Gastroesophageal sphincter (tissue), 4 donors: ENCODE measurements at places on chromosomes 2 and 18.

GRCh38 chr18:46294318-46294717 is 190.1 kb downstream of the HAUS1 start:
- ATAC-seq: no peak

DNA sequence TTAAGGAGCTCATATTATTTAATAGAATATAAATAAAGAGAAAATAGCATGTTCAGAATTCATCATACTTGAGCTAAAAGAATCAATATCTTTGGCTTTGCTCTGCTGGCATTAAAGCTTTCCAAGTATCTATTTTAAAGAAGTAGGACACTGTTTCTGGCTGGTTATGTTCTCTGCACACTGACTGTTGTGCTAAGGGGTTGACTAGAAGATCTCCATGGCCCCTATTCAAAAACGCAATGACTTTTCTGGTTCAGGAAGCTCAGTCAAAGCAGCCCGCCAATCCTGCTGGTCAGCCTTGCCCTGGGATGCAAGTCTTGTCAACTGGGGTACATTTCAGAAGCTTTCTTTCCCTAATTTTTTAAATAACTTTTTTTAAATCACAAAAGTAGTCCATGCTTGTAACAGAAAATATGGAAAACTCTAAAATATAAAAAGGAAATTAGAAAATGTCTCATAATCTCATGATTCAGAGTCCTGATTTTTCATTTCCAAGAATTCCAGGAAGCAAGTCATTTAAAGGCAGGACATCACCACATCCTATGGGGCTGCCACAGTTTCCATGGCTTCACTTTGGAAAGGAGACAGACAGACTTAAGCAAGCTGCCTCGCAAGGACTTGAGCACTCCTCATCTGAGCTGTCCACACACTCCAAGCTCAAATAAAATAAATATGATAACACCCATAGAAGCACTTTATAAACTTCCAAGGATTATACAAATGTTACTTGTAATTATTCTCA is 195.1 kb downstream of the TXNL1 start:
- no peak for ATAC-seq

DNA sequence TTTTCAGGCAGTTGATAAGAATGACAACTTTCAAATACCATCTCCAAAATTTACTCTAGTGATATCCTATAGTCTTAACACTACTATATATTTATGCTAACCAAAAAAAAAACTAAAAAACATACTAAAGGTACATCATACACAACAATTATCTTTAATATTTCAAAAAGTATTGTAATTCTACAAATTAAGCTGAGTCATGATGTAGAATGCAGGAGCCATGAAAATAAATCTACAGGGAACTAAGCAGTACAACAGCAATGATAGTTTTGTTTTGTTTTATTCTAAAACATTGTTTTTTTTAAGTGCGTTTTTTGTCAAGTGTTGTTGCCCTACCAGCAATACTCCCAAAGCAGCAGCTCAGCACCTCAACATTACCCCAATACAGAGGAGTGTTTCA is 314.3 kb downstream of the FSIP2 start:
- no peak for ATAC-seq

- no peak for ATAC-seq
Measured at GRCh38 chr18:63539904-63540510, 2.2 kb upstream of the SERPINB12 start.

GRCh38 chr2:153478289-153479261 is at the start of gene RPRM:
Gene RPRM (minus strand): TSS chr2:153478762. CDS start chr2:153478565, 197 bp downstream.
- ATAC-seq: peak; percentile 97

DNA sequence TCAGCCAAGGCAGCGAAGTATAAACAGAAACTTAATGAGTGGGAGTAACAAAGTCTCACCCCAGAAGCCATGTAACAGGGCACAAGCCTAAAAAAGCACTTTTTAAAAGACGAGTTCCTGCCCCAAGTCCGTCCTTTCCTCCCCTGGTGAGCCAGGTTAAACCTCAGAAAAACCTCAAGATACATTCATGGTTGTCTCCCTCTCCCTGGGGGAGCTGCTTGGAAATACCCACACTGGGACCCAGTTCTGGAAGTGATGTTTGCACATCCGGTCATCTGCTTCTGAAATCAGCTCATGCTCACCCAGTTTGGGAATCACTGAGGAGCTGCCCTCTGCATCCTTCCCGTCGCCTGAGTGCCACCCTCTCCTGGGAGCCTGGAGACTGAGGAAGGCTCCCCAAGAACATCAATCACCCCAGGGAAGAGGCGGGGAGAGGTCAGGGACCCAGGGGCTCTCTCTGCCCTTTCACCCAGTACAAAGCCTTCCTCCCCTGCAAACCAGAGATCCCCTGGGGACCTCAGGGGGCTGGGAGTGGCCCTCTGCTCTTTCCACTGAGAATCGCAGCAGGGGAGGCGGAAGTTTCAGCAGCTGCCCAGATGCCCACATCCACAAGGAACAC is 150.6 kb upstream of the AGAP1 start:
- ATAC-seq: no peak

- no peak for ATAC-seq
Measured at GRCh38 chr2:128420131-128420530, 101.5 kb upstream of the HS6ST1 start.

- no peak for ATAC-seq
Measured at GRCh38 chr2:183416753-183417152, 292.5 kb downstream of the NUP35 start.

DNA sequence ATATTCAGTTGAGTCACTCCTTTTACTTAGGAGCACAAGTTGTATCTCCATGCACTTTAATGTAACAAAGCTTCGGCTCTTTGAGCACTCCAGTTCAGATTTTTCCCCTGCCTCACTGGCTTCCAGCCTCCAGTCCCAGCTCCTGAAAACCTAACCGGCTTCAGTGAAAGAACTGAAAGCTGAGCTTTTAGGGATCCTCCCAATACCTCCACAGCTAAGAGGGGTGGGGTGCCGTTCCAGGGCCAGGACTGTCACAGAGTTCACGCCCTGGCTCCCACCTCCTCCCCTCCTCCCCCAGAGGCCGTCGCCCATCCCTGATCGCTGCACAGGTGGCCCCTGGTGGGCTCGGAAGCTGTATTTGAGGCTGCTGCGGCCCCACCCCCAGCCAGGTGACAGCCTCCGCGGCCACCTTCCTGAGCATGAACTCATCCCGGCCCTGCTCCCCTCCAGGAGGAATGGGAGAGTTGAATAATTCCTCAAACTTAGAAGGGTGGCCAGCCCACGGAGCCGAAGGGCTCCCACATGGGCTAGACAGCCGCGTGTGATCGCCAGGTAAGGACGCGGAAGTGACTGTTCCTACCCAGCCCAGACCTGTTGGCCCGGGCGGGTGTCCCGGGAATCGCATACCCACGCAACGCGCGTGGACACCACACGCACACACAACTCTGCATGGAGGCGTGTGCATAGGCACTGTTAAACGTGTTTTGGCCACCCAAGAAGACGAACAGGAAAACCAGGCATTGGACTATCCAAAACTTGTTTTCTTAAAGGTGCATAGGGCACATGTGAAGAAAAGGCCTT is 1.8 kb downstream of the MYO5B start:
- ATAC-seq: no peak

GRCh38 chr2:161133366-161133765 is 26.9 kb upstream of the TANK start:
- ATAC-seq: no peak

- peak; percentile 14 for ATAC-seq
Measured at GRCh38 chr18:79405781-79406575, 10.2 kb downstream of the NFATC1 start.

DNA sequence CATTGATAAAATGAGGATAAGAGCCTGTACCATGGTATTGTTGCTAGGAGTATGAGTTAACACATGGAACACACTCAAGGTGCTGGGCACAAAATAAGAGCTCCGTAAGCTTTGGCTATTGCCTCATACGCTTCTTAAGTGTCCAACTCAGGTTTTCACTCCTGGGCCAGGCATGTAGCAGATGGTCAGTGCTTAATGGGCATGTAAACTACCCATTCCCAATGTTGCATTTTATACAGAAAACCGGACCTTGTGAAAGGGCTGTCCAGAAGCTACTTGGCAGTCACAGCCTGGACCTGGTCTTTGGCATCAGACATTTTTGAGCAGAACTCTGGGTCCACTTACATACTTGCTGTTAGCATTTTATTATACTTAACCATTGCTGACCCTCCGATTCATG is 26.9 kb downstream of the MGAT5 start:
- ATAC-seq: no peak

- ATAC-seq: no peak
Measured at GRCh38 chr2:207676827-207677354, 34.5 kb upstream of the CCNYL1 start.

DNA sequence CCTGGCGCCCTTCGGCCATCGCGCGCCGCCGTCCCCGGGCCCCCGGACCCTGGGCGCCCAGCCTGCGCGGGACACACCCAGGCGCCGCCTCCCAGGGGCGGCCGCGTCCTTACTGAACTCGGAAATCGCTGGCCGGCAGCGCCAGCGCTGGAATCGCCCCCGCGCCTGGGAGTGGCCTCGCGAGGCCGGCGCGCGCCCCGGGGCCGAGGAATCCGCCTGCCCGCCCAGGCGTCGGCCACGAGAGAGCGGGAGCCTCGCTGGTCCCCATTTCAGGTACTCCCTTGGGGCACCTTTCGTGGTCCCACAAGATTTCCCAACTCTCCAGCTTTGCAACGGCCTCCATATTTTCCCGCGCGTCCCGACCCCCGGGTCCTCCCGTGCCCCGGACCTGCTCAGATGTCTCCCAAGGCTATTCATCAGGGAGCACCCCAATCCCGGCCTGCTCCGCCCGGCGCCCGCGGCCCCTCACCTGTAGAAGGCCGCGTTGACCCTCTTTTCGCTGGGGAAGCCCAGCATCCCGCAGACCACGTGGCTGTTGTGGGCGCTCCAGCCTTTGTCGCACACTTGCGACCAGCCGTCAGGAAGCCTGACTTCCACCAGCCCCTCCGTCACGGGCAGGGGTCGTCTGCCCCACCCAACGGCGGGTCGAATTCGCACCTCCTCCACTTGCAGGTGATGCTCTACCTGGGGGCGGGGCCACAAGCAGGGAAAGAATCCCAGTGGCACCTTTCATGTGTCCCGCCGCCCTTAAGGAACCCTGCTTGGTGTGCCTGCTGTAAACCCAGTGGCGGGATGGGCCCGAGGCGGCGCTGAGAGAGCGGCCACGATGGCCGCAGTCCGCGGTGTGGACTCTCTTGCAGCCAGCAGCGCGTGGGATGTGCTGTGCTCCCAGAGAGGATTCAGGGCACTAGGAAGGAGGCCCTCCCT is 4.6 kb downstream of the LOXL3 start:
- ATAC-seq: peak; percentile 84

GRCh38 chr18:35730691-35731370 is 149.3 kb downstream of the GALNT1 start:
- no peak for ATAC-seq

GRCh38 chr2:132789066-132789465 is 119.1 kb upstream of the LYPD1 start:
- ATAC-seq: no peak

- no peak for ATAC-seq
Measured at GRCh38 chr18:52995875-52996274, 655.9 kb downstream of the DCC start.

GRCh38 chr2:160465002-160465401 is 28.6 kb downstream of the RBMS1 start:
- peak; percentile 67 for ATAC-seq

DNA sequence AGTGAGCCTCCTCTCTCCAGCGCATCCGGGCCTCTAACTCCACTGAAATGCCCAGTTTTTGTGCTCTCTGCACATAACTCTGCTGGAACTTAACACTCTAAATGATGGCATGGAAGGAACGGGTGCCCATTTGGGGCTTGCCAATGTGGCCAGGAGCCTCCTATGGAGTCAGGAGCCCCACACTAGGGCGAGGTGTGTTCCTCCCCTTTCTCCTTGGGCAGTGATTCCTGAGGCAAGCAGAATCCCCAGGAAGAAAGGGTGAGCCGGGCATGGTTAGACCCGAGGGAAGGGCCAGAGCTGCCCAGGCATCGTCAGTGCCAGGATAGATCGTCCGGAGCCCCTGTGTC is 63.0 kb downstream of the DDX1 start:
- no peak for ATAC-seq

GRCh38 chr2:186949726-186950256 is 100.8 kb upstream of the ZSWIM2 start:
- peak; percentile 57 for ATAC-seq

GRCh38 chr18:33826151-33826550 is 248.1 kb downstream of the ASXL3 start:
- no peak for ATAC-seq

DNA sequence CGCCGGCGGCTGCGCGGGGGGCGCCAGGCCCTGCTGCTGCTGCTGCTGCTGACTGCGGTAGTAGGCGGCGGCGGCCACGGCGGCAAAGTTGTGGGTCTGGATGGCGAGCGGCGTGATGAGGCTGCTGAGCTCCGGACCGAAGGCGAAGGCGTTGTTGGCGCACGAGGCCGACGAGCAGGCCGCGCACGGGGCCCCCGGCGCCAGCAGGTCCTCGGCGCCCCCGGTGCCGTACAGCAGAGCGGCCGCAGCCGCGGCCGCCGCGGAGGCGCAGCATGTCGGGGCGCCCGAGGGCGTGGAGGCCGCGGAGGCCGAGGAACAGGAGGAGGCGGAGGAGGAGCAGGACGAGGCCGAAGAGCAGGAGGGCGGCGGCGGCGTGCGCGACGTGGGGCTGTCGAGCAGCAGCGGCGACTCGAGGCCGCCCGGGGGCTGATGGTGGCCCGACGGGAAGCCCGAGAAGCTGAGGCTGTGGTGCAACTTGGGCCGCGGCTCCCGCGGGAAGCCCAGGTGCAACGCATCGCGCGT is 1.8 kb downstream of the ZFP36L2 start:
- ATAC-seq: no peak

- no peak for ATAC-seq
Measured at GRCh38 chr2:147923846-147924245, 79.0 kb downstream of the ACVR2A start.

DNA sequence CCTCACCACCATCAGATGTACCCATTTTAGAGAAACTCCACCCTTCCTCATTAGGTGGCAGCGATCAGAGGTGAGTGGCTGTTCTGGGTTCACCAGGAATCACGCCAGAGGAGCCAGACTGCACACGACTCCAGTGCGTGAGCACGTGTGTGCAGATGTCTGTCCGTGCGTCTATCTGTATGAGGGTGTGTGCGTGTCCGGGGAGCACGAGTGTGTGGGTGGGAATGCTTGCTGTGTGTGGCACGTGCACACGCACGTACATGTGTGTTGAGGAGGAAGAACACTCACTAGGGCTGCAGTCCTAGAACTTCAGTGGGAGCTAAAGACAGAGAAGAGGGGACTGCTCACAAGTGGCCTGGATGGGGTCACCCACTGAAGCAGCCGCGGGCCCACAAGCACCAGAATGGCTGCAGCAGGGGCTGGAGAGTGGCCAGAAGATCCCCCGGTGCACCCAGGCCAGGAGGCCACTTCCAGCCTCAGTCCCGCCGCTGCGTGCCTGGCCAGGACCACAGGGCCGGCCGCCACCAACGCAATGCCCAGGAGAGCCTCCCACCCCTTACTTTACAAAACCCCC is 13.9 kb downstream of the HDAC4 start:
- ATAC-seq: no peak

DNA sequence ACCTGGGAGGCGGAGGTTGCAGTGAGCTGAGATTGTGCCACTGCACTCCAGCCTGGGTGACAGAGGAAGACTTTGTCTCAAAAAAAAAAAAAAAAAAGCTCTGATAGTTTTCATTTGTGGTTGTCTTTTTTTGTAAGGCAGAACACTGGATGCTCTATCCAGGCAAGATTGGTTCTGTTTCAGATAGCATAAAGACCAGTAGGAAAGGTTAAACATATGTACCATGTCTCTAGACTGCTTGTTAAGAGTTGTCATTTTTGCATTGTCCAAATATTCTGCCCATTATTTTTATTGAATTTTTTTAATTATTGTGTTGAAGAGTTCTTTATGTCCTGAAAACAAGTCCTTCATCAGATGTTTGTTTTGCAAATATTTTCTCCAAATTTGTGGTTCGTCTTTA is 60.0 kb downstream of the NCOA1 start:
- ATAC-seq: no peak
